ENCODE measurements at places on chromosomes 4 and X. TPM values are rescaled to one million over a fixed set of nuclear protein-coding genes. Genes with fewer than 3 reads are reported as not detected.

VCX gene
- not detected for total RNA-seq

GRCh38 chr4:186943411-186943810 lies 219.8 kb upstream of the FAT1 start:
- no peak for DNase-seq

DNA sequence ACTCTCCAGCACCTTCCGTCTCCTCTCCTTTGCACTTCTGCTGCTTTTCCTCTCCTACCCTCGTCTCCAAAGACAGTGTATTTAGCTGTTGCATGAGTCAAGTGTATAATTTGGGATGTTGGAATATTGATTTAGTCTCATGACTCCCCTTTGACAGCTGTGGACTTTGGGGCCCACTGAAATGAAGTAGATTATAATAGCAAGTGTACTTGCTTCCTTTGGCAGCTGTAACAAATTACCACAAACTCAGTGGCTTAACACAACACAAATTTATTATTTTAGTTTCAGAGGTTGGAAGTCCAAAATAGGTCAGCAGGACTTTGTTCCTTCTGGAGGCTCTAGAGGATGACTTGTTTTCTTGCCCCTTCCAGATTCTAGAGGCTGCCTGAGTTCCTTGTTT lies 29.5 kb upstream of the MSL3 start:
- DNase-seq: no peak

DNA sequence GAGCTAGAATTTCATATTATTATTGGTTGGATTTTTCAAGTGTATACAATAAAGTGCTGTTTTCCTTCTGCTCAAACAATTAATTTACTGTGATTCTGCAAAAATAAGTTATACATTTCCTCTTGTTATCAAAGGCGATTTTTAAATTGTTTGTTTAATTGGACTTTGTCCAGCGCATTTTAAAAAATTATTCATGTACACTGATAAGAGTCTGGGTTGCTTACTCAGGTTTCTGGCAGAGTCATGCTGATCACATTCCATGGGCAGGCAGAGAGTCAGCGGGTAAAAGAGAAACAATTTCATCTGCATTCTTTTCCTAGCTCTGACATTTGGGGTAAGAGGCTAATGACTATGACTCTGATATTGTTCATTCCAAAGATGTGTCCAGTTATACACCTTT lies 8.9 kb downstream of the FAT4 start:
- no peak for DNase-seq

DNA sequence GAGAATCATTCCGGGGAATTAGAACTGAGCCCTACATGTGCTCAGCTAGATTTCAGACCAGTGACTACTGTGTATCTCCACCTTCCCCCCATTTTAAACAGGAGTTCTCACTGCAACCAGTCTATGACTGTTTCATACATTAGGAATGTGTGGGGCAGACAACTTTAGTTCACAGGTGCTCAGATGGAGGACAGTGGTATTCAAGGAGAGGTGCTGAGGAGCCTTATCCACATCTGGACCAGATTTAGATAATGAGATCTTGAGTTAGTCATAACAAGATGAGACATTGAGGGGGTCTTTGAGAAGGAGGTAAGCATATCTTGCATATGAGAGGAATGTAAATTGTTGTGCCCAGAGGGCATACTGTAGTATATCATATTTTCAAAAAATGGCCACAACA lies 32.8 kb upstream of the RELL1 start:
- DNase-seq: no peak

DNA sequence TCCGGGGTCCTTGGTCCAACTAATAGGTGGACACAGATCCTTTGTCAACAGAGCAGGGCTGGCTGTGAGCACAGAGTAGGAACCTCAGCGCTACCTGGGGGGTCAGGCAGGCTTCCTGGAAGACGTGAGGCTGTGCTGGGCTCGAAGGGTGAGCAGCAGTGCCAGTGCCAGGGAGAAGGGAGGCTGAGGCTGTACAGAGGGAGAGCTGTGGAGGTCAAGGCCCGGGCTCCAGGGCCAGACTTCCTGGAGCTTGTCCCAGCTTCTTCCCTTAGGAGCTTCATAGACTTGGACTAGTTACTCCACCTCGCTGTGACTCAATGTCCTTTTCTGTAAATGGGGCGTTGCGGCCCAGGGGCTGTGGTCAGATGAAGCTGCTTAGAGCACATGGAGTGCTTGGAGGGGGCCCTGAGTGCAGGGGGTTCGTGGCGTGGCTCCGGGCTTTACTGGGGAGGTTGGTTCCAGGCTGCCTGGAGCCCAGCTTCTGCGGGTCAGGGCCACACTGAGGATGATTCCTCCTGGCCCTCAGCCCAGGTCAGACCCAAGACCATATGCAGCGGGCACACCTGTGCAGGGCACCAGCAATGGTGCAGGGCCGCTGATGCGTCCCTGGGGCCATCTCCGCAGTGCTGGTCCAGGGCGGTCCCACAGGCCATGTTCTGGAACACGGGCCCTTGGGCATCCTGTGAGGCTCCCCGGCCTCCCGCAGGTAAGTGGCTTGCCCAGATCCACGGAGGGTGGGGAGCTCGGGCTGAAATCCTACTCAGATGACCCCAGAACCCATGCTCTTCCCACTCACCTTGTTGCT lies 98.1 kb downstream of the DCTD start:
- DNase-seq: no peak

DNA sequence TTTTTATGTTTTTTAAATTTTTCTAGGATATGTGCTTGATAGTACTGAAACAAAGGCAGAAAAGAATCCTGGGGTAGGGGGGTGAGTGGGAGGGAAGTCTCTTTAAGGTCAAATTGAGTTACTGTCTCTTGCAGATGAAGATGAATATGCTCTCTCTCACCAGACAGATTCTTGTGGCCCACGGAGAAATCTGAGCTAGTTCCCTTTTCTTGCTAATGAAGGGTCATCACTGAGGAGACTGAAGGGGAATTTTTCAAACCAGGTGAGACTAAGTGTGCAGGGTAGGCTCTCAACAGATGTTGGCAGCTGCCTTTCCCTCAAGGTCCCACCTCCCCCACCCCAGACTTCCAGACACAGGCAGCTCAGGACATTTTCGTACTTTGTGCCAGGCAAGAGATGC lies 21.5 kb downstream of the FAM9C start:
- DNase-seq: no peak

DNA sequence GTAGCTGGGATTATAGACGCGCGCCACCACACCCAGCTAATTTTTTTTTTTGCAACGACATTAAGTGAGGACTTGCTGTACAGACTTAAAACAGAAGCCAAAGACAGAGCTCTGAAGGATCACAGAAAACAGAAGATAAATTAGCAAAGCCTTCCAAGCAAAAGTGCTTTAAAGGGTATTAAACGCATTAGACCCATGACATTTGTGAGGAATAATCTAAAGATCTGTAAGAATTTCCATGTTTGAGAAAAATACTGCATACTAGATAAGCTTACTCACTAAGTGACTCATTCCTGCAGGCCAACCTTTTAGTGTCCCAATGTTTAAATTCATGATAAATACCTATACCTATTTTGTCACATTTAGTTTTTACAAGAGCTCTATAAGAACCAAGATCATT lies 27.4 kb downstream of the SMARCA1 start:
- DNase-seq: no peak

Measured in CD8-positive, alpha-beta T cell (primary cell).